ENCODE measurements at places on chromosomes 4 and X.

DNA sequence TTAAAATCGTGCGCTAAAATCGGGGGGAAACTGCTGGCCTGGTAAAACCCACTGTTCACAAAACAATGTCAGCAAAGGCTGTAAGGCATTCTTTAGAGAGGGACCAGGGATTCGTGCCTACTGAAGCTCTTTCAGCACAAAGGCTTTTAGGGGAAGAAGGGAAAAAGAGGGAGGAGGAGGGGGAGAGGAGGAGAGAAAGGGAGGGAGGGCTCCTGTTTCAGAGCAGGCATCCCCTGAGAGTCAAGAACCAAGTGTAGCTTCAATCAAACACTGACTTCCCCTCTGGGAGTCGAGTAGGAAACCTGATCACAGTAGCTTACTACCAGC, 9.5 kb downstream of the BCOR start:
- DNase-seq = no peak

GRCh38 chr4:113636877-113637276, 124.7 kb downstream of the CAMK2D start:
- DNase-seq = no peak

DNA sequence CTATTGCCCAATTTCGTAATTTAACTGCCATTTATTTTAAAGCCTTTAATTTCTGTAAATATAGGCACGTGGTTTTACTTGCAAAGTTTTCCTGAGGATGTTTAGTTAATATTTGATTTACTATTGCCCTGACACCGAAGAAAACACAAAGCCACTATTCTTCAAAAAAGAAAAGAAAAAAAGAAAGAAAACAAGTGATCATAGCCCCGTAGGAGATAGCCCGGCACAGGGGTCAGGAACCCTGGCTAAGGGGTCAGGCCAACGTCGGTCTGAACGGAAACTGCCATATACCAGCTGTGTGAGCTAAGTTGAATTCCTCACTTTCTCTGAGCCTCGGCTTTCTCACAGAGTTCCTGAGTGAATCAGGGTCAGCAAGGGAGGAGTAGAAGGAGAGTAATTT, 17.7 kb upstream of the LAMP2 start:
- DNase-seq = no peak

DNA sequence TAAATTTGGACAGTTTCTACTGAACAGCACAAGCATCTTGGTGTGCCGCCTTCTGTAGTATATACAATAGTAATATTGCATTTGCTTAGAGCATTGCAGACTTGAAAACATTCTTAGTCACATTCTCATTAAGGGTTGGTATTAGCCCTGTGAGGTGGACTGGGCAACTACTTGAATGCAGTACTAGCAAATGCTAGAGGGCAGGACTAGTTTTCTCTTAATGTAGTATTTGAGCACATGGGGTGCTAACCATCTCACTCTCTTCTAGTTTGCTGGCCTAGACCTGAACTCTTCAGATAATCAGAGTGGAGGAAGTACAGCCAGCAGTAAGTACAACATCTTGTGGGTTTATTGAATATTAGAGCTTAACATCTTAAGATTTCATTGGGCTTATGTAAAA, 3.2 kb downstream of the DDX3X start:
- DNase-seq = no peak

- DNase-seq = no peak
Measured at GRCh38 chrX:47802589-47802988, 34.1 kb upstream of the ZNF81 start.

- DNase-seq = peak; percentile 94
Measured at GRCh38 chr4:6327220-6327917, 57.7 kb downstream of the WFS1 start.
